ENCODE measurements at places on chromosomes 12 and 14. TPM values are rescaled to one million over a fixed set of nuclear protein-coding genes. Genes with fewer than 3 reads are reported as not detected.
A peak's percentile ranks its signal among the peaks of the same experiment; 100 is the strongest.

DNA sequence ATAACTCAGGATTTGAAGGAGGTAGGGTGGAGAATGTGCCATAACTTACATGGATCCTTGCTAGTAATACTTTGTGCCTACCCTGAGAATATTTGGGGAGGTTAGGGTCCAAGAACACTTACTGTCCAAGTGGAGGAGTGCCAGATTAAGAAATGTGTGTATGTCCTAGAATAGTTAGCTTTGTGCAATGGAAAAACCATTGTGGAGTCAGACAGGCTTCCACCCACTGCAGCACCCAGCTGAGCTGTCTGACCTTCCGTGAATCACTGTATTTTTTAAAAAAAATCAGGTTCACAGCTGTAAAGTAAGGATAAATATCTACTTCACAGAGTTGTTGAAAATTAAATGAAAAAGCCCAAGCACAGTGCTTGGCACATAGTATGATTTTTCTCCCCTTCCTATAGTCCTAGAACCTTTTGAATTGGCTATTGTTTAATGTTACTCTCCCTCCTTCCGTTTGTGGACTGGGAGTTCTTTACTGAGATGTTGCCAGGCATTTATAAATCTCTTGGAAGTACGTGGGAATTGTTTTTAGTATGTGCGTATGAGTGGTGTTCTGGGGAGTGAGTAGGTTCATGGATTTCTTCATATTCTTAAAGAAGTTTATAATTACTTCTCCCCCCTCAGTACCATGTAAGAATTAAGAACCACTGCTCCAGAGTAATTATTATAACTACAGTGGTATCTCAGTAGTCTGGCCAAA, 9.2 kb downstream of the RAB21 start:
- no peak for DNase-seq

Gene BBOF1
- 1.3 TPM for total RNA-seq

DNA sequence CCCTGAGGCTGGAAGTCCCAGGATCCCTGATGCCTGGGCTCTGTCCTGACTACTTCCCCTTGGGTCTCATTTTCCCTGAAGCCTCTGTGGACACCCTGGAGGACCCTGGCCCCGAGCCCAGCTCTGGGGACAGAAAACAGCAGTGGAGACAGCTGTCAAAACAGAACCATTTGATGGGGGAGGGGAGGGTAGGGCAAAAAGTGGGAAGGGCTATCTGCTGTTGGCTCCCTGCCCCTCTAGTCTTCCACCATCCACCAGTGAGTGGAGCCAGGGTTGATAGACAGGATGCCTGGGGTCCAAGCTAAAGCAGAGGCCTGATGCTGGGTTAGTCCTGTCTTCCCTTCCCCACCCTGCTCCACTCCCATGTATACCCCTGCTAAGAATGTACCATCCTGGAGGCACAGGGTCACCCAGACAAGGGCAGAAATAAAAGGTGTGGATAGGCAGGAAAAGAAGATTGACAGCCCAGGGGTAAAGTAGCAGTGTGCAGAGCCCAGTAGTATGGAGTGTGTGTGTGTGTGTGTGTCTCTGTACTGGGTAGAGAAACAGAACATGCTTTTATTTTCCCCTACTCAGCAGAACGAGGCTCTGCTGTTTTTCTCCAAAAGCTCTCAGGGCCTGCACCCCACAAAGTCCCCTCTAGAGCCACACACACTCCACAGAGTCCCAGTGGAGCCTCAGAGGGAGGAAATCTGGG, 9.8 kb downstream of the ZNF385A start:
- DNase-seq: no peak

Gene MON2
- total RNA-seq: 37.0 TPM

DNA sequence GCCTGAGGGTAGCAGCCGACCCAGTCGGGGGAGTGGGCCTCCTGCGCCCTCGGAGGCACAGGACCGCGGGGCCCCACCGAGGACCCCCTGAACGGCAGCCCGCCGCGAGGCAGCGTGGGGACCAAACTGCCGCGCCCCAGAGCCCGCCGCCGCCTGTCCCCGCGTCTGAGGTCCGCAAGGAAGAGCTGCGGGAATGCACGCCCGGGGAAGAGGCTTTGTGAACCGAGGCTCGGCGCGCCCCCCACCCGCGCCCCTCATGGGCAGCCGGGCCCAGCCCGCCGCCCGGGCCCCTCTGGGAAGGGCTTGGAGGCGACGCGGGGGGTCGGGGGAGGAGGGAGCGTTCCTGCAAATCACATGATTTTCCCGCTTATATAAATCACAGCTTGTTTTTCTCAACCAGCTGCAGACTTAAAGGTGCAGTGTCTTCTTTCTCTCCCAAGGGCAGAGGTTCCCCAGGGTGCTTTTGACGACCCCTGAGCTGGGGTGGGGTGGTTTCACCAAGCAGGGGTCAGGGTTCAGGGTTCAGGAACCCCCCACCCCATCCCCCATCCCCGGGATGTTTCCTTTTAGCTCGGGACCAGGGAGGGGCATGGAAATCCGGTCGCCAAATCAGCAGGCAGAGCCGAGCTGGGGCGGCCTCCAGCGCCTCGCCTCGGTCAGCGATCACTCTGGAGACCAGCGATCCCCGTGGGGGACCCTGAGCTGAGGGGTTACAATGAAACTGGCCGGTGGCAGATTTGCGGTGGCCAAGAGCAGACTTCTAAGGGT, 44.7 kb upstream of the ATP23 start:
- DNase-seq: peak; percentile 65

Gene DNAJC22
- total RNA-seq: 1.1 TPM

DNA sequence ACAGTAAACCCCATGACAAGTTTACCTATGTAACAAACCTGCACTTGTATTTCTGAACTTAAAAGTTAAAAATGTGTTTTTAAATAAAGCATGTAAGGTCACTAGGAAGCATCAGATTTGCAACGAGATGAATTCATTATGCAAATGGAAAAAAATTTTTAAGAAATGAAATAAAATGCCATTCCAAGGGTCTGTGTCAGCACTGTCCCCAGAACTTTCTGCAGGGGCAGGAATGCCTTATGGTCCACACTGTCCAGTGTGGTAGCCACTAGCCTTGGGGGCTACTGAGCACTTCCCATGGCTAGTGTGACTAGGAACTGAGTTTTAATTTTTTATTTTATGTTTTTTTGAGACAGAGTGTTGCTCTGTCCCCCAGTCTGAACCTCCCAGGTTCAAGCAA, 49.2 kb downstream of the HSP90AA1 start:
- DNase-seq: no peak

- DNase-seq: no peak
These were observed 277.9 kb downstream of the IPO8 start for GRCh38 chr12:30417697-30418231.

DNA sequence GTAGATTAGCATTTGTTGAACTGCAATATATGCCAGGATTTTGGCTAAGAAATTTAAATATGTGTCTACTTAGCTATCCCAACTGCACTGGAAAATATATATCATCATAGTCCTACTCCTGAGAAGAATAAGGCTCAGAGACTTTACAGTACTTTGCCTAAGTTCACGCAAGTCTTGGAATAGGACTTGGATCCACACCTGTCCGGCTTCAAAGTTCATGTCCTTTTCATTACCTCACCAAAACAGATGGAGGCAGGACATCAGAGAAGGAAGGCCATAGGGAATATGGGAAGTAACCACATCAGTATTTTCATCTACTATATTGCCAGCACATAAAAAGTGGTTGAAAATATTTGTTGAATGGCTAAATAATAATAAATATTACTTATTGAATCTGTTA, 358.5 kb downstream of the PRKD1 start:
- no peak for DNase-seq

DNA sequence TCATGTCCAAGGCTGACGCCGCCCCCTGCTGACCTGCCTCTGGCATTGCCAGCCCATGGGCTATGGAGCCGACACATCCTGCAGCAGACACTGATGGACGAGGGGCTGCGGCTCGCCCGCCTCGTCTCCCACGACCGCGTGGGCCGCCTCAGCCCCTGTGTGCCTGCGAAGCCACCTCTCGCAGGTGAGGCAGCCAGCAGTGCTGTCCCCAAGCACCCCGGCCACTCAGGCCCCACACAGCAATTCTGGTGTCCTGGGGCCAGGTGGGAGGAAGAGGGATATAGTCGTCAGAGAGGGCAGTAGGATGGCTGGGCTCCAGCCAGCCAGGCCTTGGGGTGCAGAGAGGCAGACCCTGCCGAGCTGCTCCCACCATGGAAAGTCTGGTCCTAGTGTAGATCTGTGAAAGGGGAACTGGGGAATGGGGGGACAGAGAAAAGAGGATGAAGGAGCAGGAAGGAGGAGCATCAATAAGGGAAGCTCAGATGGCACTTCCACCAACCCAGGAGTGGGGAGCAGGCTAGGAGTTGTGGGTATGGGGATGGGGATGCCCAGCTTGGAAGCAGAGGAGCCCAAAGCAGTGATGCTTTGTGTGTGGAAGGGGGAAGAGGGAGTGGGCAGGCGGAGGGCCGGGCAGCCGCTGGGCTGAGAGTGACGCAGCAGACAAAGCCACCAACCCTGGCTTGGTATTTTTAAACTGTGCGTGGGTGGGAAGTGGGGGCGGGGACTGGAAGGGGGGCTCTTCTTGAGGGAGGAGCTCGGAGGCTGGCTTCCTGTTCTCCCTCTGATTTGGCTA, 4.7 kb downstream of the NAB2 start:
- DNase-seq: peak; percentile 70

DNA sequence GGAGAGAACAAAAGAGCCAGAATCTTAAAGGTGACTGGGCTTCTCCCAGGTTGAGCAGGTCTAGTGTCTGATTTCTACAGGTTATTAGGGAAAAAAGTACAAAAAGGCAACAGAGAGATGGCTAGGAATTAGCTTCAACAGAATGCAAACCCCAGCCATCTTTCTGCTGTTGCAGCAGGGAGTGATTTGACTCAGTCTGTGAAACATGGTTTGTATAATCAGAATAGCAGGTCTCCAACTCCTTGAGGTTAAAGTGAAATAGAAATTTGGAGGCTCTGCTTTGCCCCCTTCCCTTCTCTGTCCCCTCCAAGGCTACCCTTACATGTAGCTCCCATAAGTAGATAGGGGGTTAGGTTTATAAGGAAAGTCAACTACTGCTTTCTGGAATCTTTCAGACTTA, 105.8 kb downstream of the AKAP6 start:
- DNase-seq: no peak
